NCI-H1092 treated with DMSO at 0.1 percent for 48 hours (cell line): ENCODE measurements at places on chromosomes 11 and 22.

DNA sequence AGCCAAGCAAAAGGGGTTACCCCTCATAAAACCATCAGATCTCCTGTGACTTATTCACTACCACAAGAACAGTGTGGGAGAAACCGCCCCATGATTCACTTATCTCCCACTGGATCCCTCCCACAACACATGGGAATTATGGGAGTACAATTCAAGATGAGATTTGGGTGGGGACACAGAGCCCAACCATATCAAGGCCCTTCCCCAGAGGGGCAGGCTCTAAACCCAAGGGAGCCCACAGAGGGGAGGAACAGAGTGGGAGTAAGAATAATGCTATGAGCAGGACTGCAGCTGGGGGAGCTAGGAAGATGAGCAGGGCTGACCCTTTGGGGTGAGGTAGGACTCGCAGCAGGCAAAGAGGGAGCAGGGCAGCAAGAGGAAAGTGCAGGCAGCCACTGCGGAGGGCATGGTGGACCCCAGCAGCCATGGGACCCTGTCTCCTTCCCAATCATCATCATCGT is 59.3 kb downstream of the CD82 start:
- no peak for DNase-seq

- DNase-seq: no peak
Observed at GRCh38 chr22:23938328-23939016, 22.5 kb downstream of the GSTT2B start.

- DNase-seq: no peak
Observed at GRCh38 chr11:34303028-34303570, 54.7 kb downstream of the ABTB2 start.

DNA sequence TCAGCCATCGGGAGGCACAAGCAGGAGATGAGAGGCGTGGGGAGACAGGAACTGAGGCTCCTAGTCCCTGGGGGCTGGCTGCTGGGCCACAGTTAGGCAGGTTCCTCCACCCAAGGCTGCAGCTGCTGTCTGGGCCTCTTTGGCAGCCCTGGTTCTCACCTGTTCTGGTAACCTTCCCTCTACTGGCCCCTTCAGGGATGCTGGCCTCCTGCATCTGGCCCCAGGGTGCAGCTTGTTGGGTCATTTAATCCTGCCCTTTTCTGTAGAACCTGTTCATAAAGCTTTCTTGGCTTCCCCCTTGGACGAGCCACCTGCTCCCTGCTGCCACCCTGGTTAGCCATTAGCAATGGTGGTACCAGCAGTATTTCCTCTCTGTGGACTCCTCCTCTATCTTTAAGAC is 5.5 kb downstream of the USH1C start:
- no peak for DNase-seq

GRCh38 chr11:3732671-3733436 is 61.7 kb upstream of the CHRNA10 start:
- no peak for DNase-seq

DNA sequence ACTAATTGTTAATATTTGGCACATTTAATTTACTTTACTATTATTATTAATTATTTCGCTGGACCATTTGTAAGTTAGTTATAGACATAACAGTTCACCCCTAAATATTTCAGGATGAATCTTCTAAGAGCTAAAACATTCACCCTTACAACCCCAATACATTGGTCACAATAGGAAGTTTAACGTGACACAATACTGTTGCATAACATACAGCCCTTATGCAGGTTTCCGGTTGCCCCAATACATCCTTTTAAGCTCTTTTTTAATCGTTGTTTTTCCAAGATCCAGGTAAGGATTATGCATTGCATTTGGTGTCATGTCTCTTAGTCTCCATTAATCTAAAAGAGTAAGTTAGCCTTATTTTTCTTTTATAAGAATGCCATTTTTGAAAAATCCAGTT is 71.2 kb downstream of the HSD17B12 start:
- no peak for DNase-seq

DNA sequence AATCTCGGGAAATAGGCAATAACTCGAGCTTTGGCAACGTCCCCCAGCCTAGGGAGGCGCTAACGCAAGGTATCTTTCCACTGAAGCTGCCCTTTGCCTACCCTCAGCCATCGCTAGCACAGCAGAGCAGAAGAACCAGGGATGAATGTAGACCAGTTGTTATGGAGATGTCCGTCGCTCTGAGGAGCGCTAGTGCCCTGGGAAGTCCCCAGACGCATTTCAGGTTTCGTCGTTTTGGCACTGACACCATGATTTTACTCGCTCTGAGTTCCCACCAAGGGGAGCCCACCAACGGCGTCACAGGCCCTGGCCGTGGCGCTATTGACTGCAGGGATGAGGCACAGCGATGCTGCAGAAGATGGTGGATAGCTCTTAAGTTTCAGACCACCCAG is 22.7 kb upstream of the BDNF start:
- DNase-seq: peak; percentile 39

DNA sequence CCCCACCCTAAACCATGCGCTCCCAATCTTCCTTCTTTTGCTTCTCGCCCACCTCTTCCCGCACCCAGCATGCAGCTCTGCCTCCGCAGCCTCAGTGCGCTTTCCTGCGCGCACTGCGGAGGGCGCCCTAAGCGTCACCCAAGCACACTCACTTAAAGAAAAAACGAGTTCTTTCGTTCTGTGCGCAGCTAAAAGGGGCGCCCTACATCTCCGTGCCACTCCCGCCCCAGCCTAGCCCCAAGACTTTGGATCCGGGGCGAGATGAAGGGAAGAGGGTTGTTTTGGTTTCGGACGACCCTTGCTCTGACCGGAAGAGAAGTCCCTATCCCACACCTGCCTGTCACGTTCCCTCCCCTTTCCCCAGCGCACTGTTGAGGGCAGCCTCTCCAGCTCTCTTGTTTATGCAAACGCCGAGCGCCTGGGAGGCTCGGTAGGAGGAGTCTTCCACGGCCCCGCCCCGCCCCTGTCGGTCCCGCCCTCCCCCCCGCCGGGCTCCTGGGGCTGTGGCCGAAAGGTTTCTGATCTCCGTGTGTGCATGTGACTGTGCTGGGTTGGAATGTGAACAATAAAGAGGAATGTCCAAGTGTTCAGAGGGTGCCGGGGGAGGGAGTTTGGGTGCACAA is 5.3 kb downstream of the VSIG2 start:
- DNase-seq: peak; percentile 42

- no peak for DNase-seq
Observed at GRCh38 chr11:124886978-124887666, 10.5 kb downstream of the ROBO4 start.

DNA sequence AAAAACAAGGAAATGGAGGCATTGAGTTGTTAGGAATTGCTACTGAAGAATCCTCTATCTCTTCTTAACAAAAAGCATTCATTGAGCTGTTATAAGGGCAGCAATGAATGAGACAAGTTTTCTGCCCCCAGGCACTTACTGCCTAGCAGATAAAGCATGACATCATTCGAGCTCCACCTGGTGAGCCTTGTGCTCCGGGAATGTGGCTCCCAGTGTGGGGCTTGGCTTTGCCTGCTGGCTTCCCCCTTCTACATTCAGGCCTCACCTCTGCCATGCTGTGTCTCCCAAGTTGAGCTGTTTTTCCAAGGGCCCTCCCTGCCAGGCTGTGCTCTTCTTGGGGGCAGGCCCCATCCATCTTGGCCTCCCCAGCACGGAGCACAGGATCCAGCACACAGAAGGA is 56.9 kb upstream of the EIF3D start:
- no peak for DNase-seq

- no peak for DNase-seq
Observed at GRCh38 chr22:20779014-20779817, 5.3 kb downstream of the SERPIND1 start.

DNA sequence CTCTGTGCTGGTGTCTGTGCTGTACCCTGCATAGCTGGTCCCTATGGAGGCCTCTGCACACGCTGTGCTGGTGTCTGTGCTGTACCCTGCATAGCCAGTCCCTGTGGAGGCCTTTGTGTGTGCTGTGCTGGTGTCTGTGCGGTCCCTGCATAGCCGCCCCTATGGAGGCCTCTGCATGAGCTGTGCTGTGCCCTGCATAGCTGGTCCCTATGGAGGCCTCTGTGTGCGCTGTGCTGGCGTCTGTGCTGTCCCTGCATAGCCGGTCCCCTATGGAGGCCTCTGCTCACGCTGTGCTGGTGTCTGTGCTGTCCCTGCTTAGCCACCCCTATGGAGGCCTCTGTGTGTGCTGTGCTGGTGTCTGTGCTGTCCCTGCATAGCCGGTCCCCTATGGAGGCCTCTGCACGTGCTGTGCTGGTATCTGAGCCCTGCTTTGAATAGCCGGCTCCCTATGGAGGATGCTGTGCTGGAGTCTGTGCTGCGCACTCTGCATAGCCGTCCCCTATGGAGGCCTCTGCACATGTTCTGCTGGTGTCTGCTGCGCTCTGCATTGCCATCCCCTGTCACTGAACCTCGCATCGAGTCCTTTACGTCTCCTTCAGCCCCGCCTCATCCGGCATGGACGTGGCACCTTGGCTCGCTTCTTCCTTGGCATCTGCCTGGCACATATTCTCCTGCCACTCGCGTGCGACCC is 6.2 kb downstream of the NADSYN1 start:
- DNase-seq: no peak

DNA sequence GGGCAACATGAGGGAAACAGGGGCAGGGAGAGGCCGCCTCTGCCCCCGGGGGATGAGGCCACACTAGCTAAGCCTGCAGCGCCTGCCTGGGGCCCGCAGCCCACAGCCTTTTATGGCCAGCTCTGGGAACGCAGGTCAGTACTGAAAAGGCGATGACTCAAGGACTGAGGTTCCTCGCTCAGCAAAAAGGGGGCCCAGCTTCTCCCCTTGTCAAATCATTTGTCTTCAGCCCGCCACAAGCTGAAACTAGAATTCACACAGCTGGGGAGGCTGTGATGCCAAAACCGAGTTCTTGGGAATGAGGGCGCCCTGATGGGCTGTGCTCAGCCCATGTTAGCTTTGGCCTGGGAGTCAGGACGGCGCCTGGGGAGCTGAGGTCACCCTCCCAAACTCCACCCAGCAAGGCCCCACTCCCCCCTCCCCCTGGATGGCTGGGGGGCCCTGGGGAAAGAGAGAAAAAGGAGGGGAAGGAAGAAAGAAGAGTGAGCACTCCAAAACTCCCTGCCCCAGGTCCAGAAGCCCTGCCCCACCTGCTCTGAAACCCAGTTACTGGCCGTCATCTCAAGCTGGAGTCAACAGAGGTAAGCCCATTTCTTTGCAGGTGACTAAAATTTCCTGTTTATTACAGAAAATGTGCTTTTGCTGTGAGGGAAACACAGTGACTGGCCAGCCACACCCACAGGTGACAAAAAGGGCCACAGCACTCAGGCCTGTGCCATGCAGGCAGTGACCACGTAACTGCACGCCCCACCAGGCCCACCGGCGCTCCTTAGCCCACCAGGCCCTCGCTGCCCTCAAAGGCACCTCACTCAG is 13.7 kb downstream of the EHD1 start:
- DNase-seq: no peak

DNA sequence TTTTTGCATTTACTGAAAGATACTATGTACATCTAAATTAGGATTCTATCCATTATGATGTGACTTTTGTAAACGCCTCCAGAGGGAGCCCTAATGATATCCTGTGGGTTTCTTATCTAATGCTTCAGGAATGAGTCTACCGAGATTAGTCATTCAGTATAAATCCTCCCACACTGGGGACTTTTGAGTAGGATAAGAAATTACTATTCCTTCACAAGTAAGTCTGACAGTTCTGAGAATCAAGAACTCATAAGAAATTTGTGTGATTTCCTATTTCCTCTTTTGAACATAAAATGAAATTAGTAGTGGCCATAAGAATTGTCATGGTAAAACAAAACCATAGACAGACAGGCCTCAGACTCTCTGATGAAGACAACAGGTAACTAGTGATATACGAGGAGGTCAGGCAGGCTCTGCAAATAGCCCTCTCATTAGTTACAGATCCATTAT is 10.0 kb upstream of the OR5M1 start:
- no peak for DNase-seq
